Activated naive CD4-positive, alpha-beta T cell (primary cell): ENCODE measurements at places on chromosomes 12 and 14.

DNA sequence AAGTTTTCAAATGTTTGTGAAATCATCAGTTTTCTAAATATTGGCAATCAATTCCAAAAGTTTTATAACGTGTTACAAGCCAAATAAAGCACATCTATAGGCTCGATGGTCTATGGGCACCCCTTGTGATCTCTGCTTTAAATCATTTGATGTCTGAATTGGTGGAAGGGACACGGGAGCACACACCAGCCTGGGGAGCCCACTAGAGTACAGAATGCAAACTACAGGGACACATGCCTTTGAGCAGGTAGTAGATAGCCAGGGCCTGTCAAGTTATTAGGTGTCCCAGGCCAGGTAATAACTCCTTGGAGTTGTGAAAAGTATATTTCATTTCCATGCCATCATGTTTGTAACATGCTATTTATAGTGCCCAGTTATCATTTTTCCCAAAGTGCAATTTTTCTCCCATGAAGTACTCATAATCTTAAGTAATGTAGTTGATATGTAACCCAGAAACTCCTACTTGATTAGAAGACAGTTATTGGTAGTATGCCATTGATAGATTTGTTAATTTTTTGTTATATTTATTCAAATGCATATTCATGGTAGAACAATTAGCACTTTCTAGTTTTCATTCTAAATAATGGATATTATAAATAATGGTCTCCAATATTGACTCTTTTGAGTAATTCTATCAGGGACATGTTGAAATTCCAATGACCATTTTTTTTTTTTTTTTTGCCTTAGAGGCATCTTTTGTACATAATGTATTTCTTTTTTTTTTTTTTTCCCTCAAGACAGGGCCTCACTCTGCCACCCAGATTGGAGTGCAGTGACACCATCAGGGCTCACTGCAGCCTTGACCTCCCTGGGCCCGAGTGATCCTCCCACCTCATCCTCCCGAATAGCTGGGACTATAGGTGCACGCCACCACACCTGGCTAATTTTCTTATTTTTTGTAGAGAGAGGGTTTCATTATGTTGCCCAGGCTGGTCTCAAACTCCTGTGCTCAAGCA lies 96.9 kb upstream of the FGD4 start:
- DNase-seq, result no peak

DNA sequence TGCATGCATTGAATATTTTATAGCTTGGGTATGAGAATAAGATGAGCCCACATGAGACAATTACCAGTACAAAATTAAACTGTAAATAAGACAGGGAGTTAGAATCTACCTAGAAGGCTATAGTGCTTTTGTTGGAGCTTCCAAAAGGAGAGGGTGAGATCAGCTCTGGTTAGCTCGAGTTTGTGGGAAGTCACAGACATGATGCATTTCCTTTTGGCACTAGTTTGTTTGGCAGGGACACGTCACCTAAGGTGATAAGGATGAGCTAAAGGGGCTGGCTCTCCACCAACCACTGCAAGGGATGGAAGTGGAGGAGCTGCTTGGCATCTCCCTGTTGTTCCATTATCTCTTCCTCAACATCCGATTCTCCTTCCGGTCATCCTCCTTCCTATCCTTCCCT lies 48.5 kb upstream of the CPM start:
- no peak for DNase-seq

DNA sequence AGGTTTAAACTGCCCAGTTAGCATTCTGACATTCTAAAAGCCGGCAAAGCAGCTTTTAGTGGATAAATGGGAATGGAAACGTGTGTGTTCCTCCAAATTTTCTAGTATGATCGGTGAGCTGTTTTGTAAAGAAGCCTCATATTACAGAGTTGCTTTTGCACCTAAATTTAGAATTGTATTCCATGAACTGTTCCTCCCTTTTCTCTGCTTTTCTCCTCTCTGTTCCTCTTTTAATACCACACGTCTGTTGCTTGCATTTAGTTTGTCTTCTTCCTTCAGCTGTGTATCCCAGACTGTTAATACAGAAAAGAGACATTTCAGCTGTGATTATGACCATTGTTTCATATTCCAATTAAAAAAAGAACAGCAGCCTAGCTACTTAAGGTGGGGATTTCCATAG lies 10.7 kb downstream of the DYRK2 start:
- DNase-seq, result no peak

DNA sequence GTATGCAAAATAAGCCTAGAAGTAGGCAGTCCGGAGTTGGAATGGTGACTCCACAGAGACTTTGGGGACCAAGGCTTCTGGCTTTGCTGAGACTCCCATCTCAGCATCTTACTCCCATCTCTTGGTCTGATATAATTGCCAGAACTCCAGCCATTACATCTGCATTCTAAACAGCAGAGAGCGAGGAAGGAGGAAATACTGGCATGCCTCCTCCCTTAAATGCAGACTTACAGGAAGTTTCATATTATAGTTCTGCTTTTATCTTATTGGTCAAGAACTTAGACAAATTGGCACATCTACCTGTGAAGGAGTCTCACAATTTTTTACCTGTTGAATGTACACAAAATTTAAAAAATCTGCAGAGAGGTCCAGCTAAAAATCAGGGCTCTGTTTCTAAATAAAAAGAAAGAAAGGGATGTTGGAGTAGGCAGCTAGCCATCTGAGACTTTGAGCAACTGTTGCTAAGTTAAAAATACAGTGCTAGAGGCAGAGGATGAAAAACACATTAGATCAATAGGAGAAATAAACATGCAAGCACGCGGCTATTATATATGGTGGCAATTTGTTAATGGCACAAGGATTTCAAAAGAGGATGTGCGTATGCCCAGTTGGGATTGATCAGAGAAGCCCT lies 209.9 kb upstream of the HMGA2 start:
- DNase-seq, result no peak

- DNase-seq, result no peak
Measured at GRCh38 chr12:24730489-24730896, 218.4 kb downstream of the BCAT1 start.

GRCh38 chr12:32755051-32755653 lies 545 bp downstream of the YARS2 start:
- DNase-seq, result peak; percentile 32

DNA sequence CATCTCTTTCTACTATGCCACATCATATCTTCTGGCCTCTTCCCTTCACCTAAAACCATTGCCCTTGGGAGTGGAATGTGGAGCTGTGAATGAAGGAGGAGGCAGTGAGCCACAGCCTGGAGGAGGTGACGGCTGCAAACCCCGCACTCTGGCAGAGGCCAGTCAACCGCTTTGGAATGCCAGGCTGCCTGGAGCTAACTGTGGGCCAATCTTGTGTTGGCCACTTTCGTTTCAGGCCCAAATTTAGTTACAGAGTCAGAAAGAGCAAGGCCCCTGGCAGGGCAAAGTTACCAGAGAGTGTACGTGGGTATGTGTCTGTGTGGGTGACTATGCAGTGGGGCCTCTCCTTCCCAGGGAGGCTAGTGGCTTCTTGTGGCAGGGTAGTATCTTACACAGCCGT lies 40.1 kb downstream of the CACNA1C start:
- DNase-seq, result no peak

DNA sequence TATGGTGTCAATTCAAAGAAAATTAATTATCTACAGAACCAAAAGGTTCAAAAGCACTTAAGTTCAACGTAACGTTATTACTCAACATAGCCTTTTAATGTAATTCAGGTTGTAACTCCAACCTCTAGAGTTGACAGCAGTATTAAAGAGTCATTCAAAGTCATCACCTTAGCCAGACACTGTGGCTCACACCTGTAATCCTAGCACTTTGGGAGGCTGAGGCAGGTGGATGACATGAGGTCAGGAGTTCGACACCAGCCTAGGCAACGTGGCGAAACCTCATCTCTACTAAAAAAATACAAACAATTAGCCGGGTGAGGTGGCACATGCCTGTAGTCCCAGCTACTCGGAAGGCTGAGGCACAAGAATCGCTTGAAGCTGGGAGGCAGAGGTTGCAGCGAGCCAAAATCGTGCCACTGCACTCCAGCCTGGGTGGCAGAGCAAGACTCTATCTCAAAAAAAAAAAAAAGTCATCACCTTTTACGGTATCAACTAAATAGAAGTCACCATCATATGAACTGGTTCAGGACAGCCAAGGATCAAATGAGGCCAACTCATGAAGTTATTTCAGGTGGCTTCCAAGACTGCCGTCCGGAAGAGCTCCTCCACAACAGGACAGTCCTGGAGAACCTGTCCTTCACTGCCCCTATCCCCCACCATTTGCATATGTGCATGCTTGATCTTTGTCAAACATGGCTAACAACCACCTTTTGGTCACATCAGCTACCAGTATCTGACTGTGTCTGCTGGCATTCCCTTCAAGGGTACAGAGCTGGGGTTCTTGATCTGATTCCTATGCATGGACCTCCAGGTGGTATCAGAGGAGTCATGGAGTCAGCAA lies 4.2 kb downstream of the PPTC7 start:
- no peak for DNase-seq

DNA sequence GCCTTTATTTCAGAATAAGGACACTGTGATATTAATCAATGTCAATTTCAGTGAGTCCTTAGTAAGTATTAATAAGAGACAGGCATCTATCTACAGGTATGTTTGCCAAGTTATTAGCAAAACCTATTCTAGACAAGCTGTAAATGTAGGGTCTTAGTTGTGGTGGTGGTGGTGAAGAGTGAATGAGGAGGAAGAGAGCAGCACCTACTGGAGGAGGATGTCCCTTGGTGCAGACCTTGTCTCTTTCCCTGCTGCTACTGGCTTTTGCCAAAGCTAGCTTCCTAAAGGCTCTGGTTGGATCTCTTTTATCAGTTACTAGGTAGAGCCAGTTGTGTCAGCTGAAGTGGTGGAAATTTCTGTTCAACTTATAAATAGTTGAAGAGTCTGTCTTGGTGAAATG lies 304.8 kb upstream of the ATP2B1 start:
- no peak for DNase-seq

DNA sequence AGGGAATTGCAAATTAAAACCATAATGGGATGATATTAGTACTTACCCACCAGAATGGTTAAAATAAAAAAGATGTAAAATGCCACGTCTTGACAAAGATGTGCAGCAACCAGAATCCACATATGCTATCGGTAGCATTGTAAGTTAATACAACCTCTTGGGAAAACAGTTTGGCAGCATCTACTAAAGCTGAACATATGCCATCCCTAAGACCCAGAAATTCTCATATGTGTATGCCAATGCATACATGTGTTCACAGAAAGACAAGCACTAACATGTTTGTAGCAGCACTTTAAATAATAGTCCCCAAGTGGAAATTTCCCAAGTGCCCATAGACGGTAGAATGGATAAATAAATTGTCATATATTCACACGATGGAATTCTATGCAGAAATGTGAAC lies 28.3 kb upstream of the SLC5A8 start:
- DNase-seq, result no peak

GRCh38 chr12:23504043-23504442 lies 445.4 kb downstream of the SOX5 start:
- no peak for DNase-seq

- DNase-seq, result no peak
Measured at GRCh38 chr14:104803912-104804410, 3.1 kb downstream of the ZBTB42 start.

- no peak for DNase-seq
Measured at GRCh38 chr14:81326451-81326850, 73.7 kb downstream of the STON2 start.

DNA sequence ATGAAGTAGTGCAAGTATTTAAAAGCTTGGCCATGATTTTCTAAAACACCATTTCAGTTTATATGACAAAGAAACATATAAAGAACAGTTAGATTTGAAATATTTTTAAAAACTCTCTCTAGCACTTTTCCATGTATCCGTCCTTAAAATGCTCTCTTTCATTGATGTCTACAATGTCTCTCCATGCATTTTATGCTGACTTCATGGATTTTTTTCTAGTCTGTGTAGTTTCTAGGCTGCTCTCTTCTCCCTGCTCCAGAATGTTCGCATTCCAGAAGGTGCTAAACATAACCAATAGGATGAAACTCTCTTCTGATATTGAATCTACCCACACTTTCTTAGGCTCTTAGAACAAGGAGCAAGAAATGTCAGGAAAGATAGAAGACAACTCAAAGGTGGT lies 124.8 kb downstream of the PLCZ1 start:
- DNase-seq, result no peak

- no peak for DNase-seq
Measured at GRCh38 chr14:22337938-22338337, 251.1 kb downstream of the DAD1 start.

- no peak for DNase-seq
Measured at GRCh38 chr14:24695265-24696241, 61.6 kb upstream of the GZMB start.

DNA sequence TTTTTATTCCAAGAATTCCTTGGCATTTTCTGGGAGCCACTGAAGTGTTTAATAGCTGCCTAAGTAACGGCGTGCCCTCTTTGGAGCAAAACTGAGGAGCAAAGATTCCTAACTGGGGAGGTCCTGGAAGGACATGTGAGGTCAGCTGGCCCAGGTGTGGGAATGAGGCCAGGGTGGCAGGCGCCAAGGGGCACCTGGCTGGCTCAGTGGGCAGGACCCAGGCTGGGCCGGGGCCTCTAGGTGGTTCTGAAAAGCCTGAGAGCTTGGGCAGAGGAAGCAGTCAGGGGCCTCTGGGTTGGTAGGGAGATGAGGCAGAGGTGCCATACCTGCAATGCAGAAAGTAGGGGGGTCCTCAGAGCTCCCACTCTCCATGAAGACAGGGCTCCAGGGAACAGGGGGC lies 27.1 kb upstream of the DIO3 start:
- DNase-seq, result no peak

DNA sequence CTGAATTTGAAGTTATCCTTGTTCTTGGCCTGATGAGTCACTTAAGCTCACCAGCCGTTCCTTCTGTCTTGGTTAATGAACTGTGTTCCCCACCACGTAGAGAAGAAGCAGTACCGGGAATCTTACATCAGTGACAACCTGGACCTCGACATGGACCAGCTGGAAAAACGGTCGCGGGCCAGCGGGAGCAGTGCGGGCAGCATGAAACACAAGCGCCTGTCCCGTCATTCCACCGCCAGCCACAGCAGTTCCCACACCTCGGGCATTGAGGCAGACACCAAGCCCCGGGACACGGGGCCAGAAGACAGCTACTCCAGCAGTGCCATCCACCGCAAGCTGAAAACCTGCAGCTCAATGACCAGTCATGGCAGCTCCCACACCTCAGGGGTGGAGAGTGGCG lies 68.2 kb downstream of the FRMD6 start:
- no peak for DNase-seq

DNA sequence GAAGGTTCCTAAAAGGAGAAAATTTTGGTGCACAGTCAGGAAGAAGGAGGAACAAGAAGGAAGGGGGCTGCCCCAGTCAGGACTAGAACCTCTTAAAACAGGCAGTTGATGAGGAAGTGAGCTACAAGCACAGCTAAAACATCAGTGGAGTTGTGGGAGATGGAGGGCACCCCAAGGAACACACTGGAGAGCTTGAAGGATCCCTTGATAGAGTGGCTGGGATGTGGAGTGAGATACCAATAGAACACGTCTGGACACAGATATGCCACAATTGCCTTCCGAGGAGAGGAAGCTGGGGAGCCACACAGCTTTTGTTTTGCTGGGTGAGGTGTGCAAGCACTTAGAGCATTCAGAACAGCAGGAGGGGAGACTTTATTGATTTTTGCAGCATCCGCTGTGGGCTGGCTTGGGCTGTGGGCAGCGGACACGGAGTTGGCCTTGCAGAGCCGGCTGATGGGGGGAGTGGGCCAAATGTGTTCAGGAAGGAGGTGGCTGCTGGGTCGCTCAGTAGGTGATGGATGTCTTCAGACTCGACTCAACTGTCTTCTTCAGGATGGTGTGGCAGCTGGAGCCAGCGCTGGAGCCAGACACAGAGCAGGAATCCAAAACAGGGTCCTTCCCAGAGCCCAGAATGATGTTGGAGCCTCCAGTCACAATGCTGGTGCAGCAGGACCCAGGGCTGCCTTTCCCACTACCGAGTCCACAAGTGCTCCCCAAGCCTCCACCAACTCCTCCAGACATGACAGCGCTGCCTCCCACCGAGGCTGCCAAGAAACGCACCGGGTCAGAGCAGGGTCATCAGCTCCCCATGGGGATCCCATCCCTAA lies 4.7 kb upstream of the KRT79 start:
- DNase-seq, result no peak
